Spleen (tissue), 13 donors: ENCODE measurements at places on chromosomes 6 and 20.

DNA sequence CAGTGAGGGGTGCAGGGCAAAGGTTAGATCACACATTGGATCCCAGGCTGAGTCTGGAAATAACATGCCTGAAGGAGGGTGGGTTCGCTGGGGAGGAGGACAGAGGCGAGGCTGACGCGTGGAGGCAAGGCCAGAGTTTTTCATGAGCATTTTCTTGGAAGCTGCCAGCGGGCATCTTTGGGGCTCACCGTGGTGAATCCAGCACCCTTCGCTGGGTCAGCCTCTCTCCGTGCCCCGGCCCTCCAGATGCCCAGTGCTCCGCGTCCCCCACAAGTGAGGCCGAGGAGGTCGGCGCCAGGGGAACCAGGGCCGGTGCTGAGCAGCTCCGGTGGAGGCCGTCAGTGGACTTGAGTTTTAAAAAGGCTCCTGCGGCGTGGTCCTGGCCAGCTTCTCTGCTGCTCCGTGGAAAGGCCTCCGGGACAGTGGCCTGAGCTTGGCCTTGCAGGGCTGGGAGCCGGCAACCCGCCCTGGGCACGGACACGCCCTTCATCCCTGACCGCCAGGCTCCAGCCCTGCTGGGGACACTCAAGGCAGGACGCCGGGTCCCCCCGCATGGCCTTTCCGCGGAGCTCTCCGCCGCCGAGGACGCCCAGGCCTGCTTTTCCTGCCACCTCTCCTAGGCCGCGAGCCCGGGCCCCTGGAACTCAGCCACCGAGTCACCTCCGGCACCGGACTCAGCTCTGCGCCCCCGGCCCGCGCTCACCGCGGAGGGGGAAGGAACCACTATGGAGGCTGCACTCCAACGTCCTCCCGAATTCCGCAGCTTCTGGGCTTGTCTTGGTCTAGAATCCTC lies 114.3 kb downstream of the THBS2 start:
- DNase-seq = no peak

- DNase-seq = peak; percentile 88
These were observed 86.2 kb downstream of the PLEKHG1 start for GRCh38 chr6:150685860-150686259.

GRCh38 chr6:51844336-51844735 lies 243.1 kb downstream of the PKHD1 start:
- DNase-seq = no peak

- no peak for DNase-seq
These were observed 75.4 kb upstream of the SPACA1 start for GRCh38 chr6:87972279-87972678.

- DNase-seq = no peak
These were observed 305.1 kb upstream of the SASH1 start for GRCh38 chr6:148037496-148037895.

DNA sequence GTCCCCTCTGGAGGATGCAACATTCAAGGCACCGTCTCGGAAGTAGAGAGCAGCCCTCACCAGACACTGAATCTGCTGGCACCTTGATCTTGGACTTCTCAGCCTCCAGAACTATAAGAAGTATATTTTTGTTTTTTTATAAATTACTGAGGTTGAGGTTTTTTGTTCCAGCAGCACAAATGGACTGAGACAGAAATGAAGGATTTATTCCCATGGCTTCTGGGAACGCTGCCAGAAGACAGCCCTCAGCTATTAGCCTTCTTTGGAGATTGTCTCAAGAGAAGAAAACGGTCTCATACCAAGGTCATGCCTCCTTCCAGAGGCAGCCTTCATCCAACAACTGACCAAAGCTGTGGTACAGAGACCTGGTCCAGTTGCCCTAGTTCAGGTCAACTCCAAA lies 85.4 kb downstream of the CHMP4B start:
- no peak for DNase-seq

DNA sequence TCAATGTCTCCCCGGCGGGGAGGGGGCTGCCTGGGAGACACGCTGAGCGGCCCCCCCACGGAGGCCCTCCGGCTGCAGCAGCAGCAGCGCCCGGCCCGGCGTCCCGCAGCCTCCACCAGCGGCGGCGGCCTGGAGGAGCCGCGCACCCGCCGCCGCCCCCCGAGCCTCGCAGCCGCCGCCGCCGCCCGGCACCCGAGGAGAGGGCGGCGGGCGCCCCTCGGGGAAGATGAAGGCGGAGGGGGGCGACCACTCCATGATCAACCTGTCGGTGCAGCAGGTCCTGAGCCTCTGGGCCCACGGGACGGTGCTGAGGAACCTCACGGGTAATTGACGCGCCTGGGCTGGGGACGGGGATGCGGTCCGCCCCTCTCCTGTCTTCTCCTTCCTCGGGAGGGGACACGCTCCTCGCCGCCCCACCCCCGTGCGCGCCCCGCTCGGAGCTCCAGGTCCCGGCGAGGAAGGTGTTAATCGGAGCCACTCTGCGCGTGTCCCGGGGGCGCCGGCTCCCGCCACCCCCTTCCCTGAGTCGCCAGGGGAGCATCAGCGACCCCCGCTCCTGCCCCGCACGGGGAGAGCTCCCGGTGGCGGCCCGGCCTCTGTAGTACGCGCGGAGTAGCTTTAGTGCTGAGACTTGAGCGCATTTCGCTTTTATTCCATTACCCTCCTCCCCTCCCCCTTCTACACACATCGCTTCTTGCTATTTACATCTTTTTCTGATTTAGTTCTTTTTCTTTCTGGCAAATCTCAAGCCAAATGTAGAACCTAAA lies 686 bp downstream of the TMEM170B start:
- peak; percentile 90 for DNase-seq

DNA sequence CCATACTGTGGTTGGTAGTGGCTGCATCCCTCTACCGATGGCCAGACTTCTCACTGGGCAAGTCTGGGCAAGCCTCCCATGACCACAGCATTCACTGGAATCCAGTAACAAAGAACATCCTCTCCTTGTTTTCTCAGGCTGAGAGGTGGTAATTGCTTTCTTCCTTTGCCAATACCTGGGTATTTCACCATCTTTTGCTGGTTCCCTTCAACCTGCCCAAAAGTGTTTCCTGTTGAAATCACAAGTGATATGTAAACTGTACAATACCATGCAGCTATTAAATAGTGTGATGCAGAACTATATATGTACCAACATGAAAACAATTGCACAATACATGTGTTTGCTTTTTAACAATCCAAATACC lies at the start of gene PTCHD4:
PTCHD4 (minus strand) TSS at position 55 of the 364 bp plus-strand sequence. CDS start 42,240 bp downstream, outside the sequence.
- no peak for DNase-seq

DNA sequence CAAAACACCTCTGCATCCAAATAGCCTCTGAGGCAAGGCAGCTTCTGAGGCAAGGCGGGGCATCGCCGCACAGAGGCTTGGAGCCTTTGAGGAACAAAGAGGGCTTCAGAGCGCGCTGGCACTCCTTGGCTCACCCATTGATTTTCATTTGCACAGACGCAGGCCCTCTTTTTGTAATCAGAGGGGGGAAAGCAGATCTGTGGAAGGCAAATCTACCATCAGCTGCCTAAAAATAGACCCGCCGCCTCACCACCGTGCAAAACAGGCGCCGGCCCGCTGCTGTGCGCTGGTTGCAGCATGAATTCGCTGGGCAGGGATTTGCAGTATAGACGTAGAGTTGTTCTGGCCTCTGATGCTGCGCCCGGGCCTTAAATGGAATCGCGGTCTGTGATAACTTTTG lies 69.9 kb upstream of the STMND1 start:
- no peak for DNase-seq

DNA sequence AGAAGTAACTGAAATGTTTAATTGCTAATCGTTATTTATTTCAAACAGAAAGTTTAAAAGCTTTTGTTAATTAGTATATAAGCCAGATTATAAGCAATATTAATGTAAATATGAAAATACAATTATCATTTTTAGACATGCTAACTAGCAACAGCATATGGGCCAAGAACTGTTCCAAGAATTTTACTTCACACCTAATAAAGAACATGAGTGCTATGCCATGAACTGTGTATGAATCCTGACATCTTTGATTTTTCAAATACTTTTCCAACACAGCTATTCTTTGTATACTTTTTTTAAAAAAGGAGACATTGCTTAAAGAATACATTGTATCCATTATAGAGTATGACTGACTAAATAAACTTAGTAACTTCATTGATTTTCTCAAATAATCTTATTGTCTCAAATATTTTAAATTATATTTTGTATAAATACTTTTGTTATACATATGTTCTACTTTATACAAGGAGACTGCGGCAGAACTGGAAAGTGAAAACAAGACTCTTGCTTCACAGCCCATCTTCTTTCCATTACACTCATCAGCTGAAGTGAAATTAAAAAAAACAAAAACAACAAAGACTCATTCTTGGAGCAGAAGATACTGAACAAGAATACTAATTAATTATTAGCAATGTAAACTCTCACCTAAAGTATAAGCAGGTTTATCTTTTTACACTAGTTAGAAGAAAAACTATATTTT lies 89.9 kb downstream of the EPHA7 start:
- DNase-seq = no peak

DNA sequence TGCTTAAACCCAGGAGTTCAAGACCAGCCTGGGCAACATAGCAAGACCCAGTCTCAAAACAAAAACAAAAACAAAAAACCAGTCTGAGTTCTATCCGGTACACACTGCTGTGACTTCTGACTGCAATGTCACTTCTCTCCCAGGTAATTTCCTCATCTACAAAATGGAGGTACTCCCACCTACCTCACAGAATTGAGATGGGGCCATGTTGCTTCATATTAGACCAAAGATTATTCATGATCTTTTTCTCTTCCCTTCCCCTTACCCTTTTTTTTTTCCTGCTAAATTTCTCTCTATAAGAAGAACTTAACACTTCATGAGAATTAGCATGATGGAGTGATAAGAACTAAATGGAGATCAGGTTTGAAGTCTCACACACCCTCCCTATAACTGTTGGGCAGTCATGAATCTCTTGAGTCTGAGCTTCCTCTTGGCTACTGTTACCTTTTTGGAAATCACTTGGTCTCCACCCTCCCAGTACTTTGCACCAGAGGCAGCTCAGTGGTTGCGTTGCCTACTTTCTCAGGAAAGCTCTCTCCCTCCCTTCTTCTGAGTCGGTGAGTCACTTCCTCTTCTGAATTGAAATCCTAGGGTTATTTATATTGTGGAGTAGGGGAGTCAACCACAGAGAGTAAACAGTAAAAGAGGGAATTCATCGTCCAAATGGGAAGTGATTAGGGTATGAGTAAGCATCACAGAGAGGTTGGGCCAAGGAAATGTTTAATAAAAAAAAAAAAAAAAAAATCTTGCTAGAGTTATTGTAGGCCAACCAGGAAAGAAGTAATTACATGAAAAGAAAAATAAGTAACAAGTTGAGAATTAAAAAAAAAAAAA lies 59.9 kb upstream of the MAP7 start:
- DNase-seq = no peak

- no peak for DNase-seq
These were observed 195.8 kb upstream of the ARG1 start for GRCh38 chr6:131377112-131377705.

DNA sequence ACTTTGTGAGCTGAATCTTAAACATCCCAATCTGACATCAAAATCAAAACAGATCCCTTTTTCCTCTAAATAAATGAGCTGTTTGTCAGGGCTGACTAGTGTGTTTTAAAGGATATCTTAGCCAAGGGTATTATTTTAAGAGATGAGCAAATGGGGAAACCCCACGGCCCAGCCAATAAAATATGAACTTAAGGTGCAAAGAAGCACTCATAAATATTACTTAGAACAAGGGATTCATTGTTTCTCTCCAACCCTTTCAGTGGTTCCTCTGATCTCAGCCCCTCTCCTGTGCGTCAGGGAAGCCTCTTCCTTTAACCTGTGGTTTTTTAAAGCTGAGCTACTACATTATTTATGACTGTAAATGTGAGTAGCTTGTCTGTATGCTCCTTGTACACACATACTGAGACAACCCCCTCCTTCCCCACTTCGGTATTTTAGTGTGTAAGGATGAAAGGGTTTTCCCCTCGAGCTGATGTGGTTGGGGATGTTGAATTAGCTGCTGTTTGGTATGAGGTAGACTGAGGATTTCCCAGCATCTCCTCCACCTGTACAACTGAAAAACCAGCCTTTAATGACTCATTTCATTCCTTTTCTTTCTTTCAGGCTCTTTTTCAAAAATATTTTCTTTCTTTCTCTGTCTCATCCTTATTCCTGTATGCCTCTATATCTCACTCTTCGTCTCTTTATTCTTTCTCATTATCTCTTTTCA lies 6.5 kb downstream of the BMP5 start:
- DNase-seq = no peak

DNA sequence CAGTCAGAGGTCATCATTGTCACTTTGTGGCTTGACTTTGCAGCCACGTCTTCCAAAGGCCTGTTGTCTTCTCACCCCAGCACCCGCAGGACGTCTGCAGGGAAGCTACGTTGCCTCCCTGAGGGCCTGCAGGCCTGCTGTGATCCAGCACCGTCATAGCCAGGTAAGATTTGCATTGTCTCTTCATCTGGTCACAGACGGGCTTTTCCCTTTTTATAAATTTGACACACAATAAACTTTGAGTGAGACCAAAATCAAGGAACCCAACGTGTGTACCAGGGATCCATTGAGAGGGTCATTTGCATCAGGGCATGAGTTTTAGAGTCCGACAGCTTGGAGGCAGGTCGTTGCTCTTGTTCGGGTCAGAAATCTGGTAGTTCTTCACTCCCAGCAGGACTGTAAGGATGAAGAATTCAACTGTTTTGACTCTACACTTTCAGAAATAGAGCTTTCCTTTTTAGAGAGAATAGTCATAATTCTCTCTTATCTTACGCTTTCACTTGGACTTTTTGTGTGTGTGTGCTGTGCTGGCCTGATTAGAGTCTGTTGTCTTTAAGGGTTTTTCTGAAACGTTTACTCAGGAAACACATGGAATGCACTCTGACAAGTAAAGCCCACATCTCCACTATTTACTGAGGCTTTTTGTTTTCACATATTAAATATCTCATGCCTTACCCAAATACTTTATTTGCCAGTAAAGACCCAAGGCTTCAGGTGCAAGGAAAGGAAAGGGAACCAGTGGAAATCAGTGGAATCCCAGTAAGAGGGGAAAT lies 177.2 kb upstream of the TAB2 start:
- DNase-seq = peak; percentile 69

DNA sequence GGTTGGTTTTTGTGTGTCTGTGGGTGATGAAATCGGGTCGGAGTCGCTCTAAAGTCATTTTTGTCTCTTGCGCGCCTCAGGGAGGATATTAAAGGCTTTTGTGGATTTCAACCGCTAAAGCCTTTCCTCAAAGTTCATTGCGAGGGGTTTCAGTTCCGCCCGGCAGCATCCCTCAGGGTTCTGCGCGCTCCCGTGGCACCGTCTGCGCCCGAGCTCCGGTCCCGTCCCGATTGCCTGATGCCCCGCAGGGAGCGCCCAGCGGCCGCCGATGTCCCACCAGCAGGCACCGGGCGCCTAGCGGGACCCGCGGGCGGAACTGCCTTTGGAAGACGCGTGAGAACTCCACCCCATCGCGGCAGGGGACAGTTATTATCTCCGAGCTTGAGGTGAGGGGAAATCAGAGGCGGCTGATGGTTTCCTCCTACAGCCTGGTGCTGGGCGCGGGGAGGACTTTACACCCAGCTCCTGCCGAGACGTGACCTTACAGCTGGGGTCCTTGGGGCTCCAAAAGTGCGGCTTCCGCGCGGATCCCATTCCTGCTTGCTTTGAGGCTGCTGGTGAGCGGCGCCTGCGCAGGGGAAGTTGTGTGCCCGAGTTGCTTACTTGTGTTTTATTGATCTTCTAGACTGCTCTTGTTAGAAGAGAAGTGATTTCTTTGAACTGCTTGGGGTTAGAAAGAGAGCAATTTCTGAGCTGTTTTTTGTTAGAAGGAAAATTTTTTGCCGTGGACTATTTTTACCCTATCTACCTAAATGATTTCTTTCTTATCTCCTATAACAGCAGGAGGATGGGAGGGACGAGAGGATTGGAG lies 27.1 kb downstream of the ULBP1 start:
- no peak for DNase-seq

- DNase-seq = no peak
These were observed 384.6 kb upstream of the FLRT3 start for GRCh38 chr20:14721926-14722452.

GRCh38 chr6:106829451-106829850 lies 145.1 kb downstream of the CD24 start:
- no peak for DNase-seq
